ENCODE measurements at places on chromosomes 5 and 9.
A peak's percentile ranks its signal among the peaks of the same experiment; 100 is the strongest.

- DNase-seq = no peak
Observed at GRCh38 chr5:130335117-130335516, 430.9 kb downstream of the CHSY3 start.

DNA sequence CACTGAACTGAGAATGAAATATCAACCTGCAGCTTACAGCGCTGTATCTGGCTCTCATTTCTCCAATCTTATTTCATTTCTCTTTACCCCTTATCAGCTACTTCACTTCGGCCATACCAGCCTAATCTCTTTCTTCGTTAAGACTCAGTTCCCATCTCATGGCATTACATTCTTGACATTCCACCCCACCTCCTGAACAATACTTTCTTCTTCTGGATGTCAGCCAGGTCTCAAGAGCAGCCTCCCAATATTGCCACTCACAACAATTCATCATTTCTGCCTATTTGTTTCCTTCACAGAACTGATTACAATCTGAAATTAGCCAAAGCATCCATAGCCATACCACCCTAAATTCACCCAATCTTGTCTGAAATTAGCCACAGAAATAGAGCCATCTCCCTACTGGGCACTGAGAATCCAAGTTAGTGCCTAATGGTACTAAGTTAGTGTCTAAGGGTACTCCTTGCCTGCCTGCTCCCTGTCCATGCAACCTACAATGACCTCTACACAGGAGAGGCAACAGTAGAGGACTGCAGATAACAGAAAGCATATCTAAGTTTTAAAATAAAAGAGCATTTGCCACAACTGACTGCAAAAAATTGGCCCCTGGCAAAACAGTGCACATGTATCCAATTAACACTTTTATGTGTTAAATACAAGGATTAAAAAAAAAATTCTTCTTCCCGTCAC, 35.2 kb downstream of the SETX start:
- DNase-seq = no peak

- no peak for DNase-seq
Observed at GRCh38 chr9:92189782-92190535, 74.7 kb upstream of the SPTLC1 start.

GRCh38 chr5:34415559-34416198, 240.4 kb upstream of the RAI14 start:
- peak; percentile 41 for DNase-seq

DNA sequence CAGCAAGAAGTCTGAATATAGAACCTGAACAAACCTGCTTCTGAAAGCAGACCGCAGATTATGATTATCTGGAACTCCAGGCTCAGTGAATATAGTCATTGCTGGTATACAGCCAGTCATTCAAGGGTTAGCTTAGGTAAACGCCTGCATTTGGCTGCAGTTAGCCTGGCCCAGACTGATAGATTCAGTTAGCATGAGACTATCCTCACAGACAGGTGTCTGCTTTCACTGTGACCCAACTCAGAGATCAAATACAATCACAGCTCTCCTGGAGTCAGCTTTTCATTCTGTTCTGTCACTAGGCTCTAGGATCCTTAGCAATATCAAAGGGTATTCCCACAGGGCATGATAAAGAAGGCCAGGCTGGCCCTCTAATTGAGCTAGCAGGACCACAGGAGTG, 138.6 kb upstream of the PLCXD3 start:
- no peak for DNase-seq

DNA sequence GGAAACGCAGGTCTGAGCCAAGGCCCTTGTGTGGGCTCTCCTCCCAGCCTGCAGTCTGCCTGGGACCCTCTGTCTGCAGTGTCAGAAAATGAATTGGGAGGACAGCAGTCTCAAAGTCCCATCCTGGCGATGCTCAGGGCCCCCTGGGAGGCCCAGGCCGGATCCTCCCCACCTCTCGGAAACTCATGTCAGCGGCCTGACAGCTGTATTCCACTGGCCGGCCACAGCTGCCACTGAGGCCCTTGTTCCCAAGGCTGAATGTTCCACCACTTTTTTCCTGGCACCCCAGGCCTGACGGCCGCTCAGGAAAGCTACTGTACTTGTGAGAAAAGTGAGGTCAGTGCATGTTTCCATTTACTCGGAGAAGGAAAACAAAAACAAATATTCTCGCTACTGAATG, 180.0 kb downstream of the FGF18 start:
- DNase-seq = no peak

DNA sequence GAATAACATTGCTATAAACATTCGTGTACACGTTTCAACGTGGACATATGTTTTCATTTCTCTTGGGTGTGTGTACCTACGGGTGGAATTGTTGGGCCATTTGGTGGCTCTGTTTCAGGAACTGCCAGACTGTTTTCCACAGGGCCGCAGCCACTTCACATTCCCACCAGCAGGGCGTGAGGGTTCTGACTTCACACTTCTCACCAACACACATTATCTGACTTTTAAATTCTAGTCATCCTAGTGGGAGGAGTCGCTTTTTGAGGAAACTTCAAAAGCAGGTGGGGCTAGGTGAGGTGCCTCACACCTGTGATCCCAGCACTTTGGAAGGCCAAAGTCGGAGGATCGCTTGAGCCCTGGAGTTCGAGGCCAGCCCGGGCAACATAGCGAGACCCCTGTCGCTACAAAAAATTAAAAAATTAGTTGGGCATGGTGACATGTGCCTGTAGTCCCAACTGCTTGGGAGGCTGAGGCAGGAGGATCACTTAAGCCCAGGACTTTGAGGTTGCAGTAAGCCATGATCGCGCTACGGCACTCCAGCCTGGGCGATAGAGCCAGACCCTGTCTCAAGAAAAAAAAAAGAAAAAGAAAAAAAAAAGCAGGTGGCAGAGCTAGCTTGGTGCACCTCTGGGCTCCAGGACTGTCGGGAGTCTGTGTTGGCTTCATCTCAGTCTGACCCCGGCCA, 28.5 kb downstream of the TSPAN17 start:
- DNase-seq = no peak

GRCh38 chr5:134873494-134873893, 677 bp upstream of the TXNDC15 start:
- DNase-seq = no peak

- no peak for DNase-seq
Observed at GRCh38 chr9:23577611-23578010, 248.4 kb downstream of the ELAVL2 start.

DNA sequence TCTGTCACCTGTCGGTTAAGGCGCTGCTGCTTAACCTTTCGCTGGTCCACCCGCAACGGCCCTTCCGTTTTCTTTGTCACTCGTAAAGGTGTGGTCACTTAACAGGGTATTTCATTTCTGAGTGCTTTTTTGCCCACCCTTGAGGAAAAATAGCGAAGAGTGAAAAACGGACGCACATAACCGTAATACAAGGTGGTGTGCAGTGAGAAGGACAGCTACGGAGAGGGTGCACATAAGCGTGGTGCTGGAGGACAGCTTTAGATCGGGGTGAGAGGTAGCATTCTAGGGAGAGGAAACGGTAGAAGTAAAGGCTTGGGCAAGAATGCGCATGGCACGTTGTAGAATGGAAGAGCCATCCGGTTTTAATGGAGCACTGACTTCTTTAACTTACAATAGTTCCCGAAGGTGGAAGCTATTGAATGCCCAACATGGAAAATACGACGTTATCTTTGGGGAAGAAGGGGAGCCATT, 761 bp downstream of the CCT5 start:
- no peak for DNase-seq

DNA sequence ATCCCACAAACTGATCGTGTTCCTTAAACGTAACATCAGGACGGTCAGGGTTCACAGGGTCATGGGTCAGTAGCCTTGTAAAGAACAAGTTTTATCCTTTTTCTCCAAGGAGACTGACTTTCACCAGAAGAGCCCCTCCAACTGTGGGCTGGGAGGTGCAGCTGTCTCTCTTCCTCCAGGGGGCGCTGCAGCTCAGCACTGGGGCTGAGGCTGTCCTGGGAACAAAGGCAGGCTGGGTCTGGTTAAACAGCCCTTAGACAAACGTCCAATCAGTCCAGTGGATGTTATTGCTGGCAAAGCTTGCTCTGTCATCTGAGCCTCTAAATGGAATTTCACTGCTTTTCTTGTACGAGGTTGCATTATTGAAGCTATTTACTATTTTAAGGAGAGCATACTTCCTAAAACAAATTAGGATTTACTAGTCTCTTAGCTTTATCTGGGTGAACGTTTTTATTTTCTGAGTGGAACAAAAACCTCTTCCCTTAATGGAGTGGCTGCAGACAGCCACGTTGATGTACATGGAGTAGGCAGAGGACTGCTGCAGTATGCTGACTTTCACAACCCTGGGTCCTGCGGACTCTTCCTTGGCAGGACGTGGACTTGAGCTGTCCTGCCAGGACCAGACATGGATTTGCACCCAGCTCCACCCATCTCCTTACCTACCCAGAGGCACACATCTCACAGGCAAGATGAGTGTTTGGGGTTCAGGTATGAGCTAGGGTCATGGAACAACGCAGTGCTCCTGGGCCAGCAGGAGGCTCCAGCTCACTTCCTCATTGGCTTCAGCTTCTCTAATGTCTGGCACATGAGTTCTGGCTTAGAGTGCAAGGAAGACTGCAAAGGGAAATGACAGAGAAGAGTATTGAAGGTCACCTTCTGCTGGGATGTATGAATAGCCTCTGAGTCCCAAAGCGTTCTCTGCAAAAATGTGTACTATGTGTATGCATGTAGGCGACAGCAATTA, 7.8 kb downstream of the EXOSC2 start:
- DNase-seq = peak; percentile 56

GRCh38 chr5:71924980-71925379, 182.3 kb upstream of the MAP1B start:
- no peak for DNase-seq

DNA sequence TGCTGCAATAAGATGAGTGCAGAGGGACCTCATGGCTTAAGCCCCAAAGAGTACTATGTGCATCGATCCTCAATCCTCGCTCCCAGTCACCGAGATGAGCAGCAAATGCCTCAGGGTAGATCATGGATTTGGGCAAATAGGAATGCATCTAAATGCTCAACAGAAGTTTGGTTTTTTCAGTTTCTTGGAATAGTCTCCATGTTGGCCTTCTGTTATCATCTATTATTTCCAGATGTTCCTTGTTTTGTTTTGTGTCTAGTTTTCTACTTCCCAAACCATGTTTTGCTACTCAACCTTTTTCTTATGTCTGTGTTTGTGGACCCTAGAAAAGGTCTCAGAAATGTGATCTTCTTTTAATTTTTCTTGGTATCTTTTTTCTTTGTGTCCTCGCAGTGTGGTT, 43.5 kb upstream of the RASGRF2 start:
- no peak for DNase-seq

- DNase-seq = no peak
Observed at GRCh38 chr5:91132550-91132949, 250.6 kb downstream of the ARRDC3 start.

- no peak for DNase-seq
Observed at GRCh38 chr9:35763803-35764202, 9.7 kb upstream of the MSMP start.

GRCh38 chr5:119404033-119404432, 48.2 kb downstream of the TNFAIP8 start:
- DNase-seq = no peak

DNA sequence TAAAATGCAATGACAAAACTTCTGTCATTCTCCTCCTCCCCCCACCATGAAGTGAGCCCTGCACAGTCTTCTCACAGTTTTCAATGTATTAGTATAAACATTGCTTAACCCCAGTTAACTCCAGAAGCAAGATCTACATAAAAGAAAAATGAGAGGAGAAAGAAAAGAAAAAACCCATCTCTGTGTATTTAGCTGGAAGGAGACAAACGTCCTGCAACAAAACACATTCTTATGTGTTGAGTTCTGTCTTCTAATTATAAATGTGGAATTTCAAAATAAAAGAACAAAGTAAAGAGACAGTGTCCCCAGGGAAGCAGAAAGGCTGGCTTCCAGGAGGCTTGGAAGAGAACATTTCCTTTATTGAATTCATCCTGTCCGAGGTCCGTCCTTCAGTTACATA, 491.9 kb upstream of the TUSC1 start:
- DNase-seq = no peak

DNA sequence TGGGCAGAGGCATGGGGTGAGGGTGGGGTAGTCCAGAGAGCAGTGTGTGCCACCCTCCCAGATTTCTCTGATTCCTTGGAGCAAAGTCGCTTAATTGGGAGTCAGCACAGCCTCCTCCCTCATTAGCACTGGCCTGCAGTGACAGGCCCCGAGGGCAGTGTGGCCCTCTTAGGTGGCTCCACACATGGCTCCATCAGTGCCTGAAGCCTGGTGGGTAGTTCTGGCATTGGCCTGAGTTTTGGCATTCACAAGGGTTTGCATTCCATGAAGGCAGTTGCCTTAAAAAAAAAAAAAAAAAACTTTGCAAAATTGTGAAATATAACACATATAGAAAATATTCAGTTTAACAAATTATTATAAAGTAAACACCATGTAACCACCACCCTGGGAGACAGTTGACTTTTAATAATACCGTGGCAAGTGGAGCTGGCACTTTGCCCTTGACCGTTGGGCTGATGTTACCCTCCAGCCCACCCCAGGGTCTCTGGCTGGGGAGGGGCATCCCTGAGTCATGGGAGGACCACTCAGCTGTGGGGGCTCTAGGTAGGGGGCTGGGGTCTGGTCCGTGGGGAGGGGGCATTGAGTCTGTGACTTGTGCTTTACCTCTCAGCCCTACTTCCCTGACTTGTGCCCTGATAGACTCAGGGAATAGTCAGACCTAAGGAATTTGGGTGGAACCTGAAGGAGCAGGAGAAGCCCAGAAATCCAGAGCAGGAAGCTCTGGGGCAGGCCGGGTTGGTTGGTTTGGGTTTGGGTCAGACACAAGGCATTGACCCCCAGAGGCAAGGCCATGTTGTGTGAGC, 51.3 kb upstream of the PITX1 start:
- no peak for DNase-seq

DNA sequence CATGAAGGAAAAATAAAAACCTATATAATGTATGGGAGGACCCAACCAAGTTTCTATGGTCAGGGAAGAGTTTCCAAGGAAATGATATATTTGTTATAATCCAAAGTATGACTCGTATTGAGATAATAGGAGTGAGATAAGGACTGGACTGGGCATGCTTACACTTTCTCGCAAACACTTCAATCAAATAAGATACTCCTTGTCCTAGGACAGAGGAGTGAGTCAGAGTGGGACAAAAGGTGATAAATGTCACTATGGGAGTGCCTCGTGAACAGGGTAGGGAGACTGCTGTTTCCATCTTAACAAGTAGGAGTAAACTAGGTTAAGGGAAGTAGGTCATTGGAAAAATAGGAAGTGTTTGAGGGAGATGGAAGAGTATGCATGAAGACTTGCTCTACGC, 47.2 kb downstream of the MACIR start:
- no peak for DNase-seq

DNA sequence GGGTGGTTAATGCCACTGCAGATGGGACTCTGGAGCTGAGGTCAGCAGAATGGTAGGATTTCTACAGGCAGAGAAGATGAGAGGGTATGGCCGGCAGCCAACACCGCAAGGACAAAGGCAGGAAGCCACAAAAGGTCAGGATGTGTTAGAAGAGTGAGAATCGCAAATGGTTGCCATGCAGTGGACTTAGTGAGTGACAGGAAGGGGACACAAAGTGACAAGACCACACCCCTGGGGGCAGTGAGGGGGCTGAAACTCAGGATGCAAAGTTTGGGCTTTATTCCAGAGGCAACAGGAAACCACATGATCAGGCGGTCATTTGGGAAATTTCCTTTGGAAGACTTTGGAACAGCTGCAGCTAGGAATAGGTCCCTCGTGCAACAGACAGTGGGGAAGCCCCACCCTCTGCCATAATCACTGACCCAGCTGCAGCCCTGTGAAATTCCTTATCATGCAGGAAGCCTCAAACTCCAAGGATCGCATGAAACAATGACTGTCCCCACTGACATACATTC, 14.2 kb upstream of the CCDC180 start:
- DNase-seq = no peak

All from GM10248 (cell line).